NCI-H1436 treated with DMSO at 0.1 percent for 48 hours (cell line): ENCODE measurements at places on chromosomes 4 and X.
A peak's percentile ranks its signal among the peaks of the same experiment; 100 is the strongest.

DNA sequence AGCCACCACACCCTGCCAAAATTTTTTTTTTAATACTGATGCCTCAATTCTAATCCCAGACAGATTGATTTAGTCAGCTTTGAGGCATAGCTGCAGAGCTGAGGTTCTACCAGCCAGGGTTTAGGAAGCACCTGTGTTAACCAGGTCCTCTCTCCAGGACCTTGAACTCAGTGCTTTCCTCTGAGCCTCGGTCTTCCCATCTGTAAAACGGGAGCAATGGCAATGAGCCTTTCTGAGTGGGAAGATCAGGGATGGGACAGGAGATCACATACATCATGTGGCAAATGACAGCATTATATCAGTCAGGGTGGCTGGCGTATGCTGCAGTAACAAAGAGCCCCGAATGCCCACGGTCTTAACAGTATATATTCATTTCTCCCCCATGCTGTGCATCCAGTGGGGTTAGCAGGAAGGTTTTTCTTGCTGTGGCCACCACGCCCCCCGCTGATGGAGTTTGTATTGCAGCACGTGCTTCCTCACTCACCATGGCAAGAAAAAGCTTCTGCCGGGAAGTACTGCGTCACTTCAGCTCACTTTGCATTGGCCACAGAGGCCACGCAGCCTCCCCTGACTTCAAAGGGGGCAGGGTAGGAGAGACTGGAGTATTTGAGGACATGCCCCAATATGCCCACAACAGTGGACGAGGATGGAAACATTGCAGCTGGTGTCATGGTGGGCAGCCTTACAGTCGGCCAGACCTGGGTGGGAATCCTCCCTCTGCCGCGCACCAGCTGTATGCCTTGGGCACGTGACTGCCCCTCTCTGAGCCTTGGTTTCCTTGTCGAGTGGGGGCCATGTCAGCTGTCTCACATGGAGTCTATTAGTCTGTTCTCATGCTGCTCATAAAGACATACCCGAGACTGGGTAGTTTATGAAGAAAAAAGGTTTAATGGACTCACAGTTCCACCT, 24.1 kb upstream of the MRFAP1 start:
- no peak for DNase-seq

DNA sequence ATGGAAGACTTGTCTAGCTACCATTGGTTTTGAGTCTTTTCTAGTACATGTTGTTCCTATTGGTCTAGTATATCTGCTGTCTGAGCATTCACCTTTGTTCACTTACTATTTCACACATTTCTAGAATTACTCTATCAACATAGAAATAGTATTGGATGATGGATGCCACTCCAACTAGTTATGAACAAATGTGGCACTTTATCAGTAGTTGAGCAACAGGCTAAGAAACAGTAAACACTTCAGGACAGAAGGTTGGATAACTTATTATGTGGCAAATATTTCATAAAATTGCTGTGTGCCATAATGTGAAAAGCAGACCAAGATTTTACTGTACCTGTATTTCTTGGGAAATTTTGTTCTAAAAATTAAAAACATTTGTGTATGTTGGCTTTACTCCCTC, 42.4 kb upstream of the GLRA3 start:
- no peak for DNase-seq

DNA sequence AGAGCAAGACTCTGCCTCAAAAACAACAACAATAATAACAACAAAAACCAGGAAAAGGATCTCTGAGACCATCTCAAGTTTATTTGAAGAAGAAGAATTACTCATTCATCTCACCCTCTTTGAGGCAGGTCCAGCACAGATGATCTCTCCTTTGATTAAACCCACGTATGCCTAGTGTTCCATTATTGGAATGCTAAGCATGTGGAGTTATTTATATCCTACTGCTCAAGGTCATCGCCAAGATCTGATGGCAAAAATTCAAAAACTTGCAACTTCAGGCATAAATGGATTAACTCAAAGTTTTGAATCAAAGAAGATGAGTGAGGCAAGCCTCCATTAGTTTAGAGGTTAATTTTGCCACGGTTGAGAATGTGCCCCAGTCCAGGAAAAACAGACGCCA, 184.2 kb downstream of the DHRSX start:
- no peak for DNase-seq

GRCh38 chr4:75644095-75644494, 13.8 kb upstream of the CDKL2 start:
- DNase-seq, result no peak

DNA sequence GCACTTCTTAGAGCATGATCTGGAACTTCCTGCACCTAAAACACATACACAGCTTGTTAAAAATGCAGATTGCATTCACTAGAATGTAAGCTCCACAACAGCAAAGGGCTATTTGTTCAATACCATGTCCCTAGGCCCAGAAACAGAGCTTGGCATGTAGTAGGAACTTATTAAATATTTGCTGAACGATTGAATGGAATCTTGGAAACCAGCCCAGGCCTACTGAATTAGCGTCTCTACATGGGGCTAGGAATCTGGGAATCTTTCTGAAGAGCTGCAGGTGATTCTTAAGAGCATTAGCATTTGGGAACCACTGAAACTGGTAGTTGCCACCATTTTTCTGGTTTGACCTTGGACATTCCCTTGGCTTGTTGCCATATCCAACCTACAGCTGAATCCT, 234.1 kb downstream of the STIM2 start:
- DNase-seq, result no peak

GRCh38 chr4:6991771-6992557, 51.2 kb upstream of the TADA2B start:
- no peak for DNase-seq

DNA sequence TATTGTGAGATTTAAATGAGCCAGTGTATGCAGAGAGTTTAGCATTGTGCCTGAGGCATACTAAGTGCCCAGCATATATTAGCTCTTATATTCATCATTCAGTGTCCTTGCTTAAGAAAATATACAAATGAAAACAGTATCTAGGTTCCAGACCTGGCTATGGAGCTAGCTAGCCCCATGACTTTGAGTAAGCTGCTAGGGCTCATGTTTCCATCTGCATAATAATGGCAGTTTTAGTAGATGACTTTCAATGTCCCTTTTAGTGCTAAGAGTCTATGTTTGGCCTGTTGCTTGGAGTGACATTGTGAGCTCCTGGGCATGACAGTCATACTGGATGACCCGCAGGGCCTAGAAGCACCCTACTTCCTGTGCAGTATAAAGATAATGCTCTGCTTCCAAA, 435.3 kb downstream of the ZIC3 start:
- no peak for DNase-seq

DNA sequence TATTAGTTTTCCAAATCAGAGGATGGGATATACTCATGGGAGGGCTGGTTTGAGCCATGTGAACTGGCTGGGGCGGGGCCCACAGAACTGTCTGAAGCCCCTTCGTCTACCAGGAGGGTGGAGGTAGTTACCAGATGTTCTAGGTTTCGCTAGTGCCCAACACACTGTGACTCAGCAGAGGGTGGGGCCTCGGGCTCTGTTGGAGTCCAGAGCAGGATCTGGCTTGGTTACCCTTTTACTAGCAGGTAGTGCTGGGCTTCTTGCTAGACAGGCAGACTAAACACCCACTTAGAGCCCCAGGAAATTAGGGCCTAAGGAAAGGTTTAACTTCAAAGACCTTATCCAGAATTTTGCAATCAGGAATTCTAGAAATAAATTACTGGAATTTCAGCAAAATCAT, 56.2 kb upstream of the CHRDL1 start:
- no peak for DNase-seq

DNA sequence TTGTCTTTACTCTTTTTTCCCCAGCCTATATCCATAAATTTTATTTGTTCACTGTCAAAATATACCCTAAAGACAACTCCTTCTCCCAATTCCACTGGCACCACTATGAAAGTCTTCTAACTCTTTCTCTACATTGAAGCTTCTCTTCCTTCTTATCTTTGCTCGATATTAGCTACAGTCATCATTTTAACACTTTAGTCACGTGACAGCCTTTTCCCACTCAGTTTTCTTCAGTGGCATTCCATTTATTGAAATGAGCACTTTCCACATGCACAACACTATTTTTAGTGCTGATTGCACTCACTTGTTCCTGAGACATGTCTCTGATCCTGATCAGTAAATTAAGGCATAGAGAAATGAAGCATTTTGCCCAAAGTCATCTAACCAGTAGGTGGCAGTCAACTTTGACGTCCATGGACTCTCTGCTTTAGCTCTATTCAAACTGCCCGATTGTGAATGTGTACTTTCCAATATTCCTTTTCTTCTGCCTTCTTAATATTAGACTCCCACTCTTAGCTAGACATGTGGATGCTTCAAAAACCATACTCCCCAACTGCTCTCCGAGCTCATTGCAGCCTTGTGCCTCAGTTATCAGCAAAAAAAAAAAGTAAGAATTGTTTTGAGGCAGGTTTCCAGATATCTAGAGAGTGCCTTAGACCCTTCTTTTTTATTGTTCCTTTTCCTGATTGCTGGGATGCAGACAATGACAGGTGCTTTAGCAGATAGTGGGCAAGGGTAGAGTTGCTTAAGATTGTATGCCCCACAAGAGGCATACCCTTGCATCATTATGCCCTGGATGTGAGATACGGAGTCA, 394.4 kb upstream of the ADGRL3 start:
- DNase-seq, result peak; percentile 0

GRCh38 chrX:18617407-18617750, 54.5 kb downstream of the RS1 start:
- DNase-seq, result no peak

- no peak for DNase-seq
These were observed 961.0 kb downstream of the PCDH18 start for GRCh38 chr4:136571315-136571714.

GRCh38 chrX:102934624-102935023, 2.4 kb upstream of the RAB40AL start:
- no peak for DNase-seq

- DNase-seq, result no peak
These were observed 9.7 kb downstream of the PDZD4 start for GRCh38 chrX:153820601-153821000.

- DNase-seq, result no peak
These were observed 425.9 kb downstream of the RPA4 start for GRCh38 chrX:97309487-97310116.

DNA sequence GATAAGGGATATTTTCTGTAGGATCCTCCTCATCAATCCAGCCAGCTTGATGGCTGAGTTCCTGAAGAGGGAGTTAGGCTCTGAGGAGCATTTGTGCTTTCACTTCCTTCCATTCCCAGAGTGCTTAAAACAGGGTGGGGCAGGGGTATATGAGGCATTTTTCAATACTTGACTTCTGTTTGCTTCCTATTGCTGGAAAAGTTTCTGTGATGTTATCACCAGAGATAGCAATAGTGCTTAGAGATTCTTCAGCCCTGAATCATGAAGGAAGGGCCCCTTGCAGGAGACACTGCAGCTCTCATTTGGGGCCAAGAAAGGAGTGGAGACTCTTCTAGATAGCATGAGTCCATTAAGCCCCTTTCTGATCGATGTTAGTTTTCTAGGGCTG, 166.7 kb upstream of the RPS6KA3 start:
- no peak for DNase-seq

- DNase-seq, result no peak
These were observed 9.3 kb downstream of the NKX1-1 start for GRCh38 chr4:1396806-1397455.

DNA sequence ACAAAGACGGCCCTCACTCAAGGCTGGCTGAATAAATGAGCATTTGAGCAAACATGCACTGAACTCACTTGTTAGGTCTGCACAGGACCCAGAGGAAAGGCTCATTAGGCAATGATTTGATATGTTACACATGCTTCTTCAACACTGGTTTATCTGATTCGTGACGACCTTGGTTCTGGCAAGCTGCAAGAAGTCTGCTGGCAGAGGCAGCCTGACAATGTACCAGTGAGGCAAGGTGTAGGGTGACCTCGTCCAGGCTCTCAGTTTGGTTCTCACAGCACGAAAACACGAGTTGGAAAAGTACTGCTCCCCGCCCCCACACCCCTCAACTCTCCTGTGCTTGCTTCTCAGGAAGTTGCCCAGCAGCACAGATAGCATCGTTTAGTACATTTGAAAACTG, 63.1 kb upstream of the CITED1 start:
- no peak for DNase-seq

DNA sequence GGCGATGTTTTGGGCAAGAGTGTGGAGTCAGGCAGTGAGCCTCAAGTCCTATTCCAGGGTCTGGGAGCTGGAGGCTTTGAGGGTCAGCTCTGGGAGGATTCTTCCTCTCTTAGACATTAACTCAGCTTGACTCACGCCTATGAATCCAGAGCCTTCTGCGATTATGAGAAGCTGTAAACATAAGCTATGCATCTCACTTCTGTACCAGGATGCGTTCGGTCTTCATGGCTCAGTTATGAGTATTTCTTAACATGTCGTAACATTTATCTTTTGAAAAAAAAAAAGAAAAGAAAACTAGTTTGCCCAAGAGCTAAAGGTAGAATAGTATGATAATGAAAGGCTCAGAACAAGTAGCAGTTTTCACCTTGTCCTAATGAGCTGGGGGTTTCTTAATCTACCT, 4.6 kb downstream of the SHROOM2 start:
- DNase-seq, result no peak

DNA sequence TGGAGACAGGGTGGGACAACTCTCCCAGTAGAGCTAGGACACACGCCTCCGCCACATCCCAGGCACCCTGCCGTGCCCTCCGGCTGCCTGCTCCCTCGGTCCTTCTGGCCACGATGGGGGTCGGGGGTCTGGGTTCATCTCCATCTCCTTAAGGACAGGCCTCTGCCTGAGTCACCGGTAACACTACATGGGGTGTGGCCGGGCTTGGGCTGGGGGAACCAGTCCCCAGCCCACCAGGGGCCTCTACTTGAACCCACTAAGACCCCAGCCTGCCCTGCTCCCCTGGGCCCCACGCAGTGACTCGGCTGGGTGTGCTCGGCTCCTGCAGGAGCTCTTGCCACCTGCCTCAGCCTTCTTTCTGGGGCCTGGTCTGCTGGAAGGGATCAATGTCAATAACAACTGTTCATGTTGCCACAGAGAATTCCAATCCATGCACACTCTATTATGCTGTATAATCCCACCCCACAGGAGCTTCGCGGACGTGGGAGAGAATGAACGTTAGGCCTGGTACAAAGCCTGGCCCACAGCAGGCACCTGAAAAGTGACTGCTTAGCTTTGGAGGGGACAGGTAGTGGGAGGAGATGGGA, 177.7 kb upstream of the PSAPL1 start:
- DNase-seq, result no peak

DNA sequence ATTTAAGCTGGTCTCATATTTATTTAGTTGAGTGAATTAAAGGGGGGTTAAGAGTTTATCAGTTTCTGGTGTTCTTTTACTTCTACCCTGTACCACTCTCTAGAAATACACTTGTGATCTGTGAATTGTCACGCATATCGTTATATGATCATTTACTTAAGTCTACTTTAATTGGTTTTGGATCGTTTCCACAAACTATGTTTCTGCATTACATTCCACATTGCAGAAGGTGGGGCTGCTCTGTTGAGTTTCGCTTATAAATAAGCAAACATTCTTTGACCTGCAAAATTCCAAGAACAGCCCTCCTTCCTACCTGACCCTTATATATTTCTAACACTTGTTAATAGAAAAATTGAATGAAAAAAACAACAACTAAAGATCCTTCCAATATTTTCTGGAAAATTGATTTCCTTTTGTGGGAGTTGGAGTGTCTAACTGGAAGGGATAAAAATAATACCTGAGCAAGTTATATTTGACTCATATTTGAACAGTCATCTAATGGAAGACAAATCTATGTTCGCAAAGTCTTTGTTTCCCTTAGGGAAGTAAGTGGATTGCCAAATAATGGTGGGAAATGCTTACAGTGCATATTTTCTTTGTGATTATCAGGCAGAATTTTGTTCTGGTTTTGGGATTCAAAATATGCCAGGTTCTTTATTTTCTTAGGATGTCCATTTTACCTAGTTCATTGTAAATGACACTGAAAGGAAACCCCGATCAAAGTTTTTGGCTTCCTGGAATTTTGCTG, 152.7 kb downstream of the RELL1 start:
- no peak for DNase-seq
